ENCODE measurements at places on chromosomes 11 and 22.
A peak's percentile ranks its signal among the peaks of the same experiment; 100 is the strongest.

DNA sequence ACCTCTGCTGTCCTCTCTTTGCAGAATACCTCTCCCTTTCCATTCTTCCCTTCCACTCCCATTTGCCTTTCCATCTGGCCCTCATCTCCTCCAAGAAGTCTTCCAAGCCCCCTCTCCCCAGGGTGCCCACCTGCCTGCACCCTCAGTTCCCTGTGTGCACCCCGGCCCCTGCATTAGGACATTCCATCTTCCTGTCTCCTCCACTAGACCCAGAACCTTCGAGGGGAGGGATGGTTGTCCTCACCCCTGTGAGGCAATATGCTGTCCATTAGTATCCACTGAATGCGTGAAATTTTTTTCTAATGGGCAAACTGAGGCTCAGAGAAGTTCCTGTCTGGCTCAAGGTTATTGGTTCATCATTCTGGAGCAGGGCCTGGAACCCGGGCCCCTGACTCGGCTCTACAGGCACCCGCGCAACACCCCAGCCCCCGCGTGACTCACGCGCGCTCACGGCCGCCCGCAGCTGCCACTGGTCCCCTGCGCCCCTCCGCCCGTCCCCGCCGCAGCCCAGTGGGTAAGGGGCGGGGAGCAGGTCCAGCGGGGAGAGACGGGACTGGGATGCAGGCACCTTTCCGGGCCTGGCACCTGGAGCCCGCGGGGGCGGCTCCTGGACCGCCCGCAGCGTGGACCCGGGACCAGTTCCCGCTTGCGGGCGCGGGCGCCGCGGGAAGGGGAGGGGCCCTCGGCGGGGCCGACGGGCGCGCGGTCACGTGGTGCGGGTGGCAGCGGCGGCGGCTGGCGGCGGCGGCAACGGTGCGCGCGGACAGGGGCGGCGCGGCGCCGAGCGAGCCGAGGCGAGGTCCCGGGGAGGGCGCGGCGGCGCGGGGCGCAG, 7.0 kb downstream of the SEPTIN3 start:
- peak; percentile 61 for DNase-seq

DNA sequence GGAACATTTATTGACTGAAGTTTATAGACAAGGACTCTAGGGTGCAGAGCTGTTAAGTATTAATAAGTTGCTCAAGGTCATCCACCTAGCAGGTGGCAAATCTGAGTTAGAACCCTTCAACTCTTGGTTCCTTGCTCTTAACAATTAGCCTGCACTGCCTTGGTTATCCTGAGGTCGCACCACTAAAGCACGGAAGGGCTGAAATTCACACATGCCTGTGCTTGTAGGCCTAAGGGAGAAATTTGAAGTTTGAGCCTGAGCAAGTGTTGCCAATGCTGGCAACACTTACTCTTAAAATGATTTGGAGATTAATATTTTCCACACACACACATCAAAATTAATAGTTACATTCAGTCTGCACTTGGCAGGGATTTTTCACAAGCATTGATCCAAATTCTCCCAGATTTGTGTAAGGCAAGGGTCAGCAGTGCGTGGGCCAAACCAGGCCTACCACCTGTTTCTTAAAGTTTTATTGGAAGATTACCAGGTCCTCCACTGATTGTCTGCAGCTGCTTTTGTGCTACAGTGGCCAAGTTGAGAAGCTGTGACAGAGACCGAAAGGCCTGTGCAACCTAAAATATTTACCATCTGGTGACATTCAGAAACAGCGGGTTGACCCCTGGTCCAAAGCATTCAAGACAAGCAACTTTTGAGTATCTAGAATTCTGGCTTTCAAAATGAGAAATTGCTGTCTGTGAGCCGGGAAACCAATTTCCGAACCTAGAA, 16.3 kb downstream of the APOL5 start:
- no peak for DNase-seq

DNA sequence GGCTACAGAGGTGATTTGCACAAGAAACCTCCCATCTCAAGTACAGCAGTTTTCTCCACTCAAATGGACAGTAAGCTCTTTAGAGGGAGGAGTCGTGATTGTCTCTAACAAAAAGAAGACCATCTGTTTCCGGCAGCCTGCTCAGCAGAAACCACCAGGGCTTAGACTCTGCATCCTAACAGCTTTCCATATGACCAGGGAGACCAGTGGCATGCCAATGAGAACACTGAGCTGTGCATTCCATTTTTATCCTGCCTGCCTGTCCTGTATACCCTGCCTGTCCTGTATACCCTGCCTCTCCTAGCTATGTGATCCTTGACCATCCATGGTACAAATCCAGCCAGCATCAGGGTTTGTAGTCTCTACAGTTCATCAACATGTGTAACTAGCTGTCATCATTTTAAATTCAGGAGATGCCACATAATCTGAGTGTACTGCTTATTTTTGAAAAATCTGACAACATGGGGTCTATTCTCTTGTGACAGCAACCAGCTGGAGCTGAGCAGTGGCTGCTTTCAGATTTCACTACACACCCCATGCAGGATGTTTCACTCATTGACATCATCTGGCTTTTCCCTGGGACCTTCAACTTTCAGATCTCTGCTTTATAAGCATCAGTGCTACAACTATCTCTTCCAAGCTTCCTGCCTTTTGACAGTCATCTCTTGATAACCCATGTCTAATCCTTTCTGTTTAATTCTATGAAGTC, 50.5 kb upstream of the POU2AF2 start:
- no peak for DNase-seq

- DNase-seq, result peak; percentile 64
Measured at GRCh38 chr11:15258433-15259165, 143.9 kb downstream of the INSC start.

GRCh38 chr22:43860126-43860525, 2.2 kb downstream of the SULT4A1 start:
- no peak for DNase-seq
